ENCODE measurements at places on chromosomes 5 and 9.

GRCh38 chr9:106893088-106893487 lies 30.1 kb downstream of the ZNF462 start:
- no peak for DNase-seq

- DNase-seq, result no peak
Measured at GRCh38 chr5:115586525-115587146, 15.6 kb downstream of the TICAM2 start.

DNA sequence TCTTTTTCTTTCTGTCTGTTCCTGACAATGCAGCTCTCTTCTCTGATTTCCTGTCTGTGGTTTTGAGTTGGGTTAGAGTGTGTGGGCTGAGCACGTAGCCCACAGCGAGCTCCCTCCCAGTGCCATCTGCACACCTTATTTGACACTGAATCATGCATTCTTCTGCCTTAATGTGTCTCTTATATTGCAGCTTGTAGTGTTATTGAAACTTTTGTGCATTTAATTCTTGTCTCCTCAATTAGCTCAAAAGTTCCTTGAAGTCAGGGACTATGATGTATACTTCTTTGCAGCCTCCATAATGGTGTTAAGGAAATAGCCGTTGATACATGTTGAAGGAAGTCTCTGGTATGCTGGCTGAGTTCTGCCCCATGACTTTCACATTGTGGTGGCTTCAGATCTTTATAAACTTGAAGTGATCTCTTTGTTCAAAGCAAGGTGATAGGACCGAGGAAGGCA lies 576.2 kb upstream of the CLINT1 start:
- DNase-seq, result no peak

DNA sequence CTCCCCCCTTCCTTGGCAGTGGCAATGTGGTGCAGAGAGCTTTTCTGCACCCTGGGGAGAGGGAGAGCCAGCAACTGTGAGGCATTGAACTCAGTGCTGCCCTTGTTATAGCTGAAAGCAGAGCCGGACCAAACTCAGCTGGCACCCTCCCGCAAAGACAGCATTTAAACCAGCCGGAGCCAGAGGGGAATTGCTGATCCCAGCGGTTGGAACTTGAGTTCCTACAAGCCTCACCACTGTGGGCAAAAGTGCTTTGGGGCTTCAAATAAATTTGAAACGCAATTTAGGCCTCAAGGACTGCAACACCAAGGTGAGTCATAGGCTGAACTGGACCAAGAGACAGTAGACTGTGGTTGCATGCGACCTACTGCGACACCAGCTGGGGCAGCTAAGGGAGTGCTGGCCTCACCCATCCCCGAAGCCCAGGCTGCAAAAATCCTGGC lies 207.6 kb upstream of the CDKN2B start:
- no peak for DNase-seq

DNA sequence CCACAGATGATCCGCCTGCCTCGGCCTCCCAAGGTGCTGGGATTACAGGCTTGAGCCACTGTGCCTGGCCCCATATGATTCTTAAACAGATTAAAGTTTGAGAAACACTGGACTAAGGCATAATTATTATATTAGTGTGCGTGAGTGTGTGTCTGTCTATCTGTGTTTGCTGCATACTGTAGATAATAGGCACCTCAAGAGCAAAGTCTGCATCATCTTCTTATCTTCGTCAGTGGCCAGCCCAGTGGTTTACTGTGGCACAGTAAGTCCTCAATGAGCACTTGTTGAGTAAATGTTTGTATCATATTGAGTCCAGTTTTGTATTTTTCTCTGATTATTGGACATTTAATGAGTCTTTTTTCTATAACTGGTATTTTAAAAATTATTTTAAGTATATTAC lies 81.7 kb downstream of the ITGA1 start:
- no peak for DNase-seq

GRCh38 chr5:138028971-138029365 lies 3.9 kb downstream of the FAM13B start:
- DNase-seq, result no peak

DNA sequence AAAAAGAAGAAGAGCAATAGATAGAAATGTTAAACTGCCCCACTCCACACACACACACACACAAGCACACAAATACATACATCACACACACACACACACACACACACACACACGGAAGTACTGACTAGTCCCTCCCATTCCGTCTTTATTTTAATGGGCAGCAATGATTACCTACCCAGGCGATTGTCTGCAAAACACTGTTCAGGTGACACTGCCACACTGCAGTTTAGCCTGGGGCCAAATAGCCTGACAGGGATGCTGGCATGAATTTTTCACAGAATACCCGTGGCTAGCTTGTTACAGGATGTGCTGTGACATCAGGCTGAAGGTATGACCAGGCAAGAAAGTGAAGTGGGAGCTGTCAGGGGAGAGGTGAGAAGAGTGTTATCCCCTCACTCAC lies 86.9 kb downstream of the FRMD3 start:
- DNase-seq, result no peak

- DNase-seq, result peak; percentile 77
Measured at GRCh38 chr5:129904102-129904666, at the start of gene CHSY3. TSS of gene CHSY3 (plus strand) at chr5:129904465.

GRCh38 chr9:97487107-97487506 lies 14.4 kb upstream of the TMOD1 start:
- DNase-seq, result no peak

DNA sequence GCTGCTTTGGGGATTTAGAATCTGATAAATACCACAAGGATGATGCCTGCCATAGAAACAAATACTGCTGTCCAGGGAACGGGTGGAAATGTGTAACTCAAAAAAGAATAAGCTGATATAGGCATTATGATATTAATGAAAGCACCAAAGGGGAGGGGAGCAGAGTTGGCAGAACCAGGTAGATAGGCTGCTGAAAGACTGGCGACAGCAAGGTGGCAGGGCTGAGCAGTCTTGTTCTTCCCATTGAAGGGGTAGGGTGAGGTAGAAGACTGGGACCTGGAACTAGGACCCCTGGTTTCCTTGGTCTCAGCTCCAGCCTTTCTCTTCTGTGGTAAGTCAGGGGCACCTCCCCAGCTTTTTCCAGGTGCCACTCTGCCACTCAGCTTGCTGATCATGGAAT lies 31.4 kb upstream of the TMOD1 start:
- no peak for DNase-seq

- no peak for DNase-seq
Measured at GRCh38 chr5:23223846-23224245, 283.6 kb upstream of the PRDM9 start.

DNA sequence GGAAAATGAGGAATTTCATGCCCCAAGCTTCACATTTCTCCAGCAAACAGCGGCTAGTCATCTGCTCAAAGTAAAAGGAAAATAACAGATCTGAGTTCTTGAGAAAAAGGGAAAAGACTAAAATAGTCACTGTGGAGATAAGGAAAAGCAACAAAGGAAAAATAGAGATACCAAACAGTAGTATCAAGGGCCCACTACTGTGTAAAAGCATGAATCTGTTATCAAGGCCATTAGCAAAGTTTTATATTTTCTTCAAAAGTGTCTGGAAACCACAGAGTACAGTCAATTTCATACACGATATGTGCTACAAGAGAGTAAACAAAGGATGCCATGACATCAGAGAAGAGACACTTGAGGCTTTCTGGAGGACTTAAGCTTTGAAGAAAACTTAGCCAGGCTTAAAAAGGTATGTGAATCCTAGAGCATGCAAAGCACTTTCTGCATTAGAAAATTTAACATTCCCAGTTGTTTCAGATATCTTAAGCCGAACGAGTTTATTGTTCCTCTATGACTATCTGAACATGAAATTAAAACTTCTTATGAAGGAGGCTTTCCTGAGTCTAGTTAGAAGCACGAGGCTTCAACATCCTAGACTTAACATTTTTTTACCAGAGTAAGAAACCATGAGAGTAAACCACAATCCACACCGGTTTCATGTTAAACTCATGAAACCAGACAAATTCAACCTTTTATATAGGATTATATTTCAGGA lies 1.2 kb downstream of the TTC33 start:
- no peak for DNase-seq

GRCh38 chr9:15927161-15927560 lies 374.3 kb downstream of the CCDC171 start:
- no peak for DNase-seq

DNA sequence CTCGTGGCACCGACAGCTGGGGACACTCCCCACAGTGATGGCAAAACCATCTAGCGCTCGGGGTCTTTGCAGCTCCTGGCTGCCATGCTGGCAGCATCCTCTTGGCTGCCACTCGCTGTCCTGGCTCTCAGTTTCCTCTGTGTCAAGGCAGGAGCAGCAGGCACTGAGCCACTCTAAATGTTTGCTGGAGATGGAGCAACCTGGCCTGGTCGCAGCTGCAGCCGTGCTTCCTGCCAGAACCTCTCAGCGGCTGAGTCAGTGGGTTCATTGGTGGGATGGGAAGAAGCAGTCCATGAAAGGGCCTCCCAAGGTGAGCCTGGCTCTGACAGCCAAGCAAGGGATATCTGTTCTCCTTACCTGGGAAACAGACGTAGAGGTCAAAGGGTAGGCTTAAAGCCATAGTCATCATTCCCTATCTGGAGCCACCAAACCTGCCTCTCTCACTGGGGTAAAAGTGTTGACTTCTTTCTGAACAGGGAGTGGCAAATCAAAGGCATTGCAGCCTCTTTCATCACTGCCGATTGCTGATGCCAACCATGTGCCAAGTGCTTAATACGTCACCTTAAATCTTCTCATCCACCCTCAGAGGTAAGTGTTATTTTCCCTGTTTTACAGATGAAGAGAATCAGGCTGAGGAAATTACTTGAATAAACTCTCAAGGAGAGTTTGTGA lies 304.8 kb upstream of the ZNF462 start:
- DNase-seq, result no peak

GRCh38 chr5:94471521-94471920 lies 146.9 kb downstream of the KIAA0825 start:
- no peak for DNase-seq
